ENCODE measurements at places on chromosomes 7 and 10.

GRCh38 chr10:127989481-127990012 is 82.6 kb downstream of the PTPRE start:
- no peak for DNase-seq

GRCh38 chr10:44242091-44242490 is 142.8 kb downstream of the CXCL12 start:
- no peak for DNase-seq

- DNase-seq: no peak
Observed at GRCh38 chr7:35463176-35463700, 209.3 kb upstream of the TBX20 start.

DNA sequence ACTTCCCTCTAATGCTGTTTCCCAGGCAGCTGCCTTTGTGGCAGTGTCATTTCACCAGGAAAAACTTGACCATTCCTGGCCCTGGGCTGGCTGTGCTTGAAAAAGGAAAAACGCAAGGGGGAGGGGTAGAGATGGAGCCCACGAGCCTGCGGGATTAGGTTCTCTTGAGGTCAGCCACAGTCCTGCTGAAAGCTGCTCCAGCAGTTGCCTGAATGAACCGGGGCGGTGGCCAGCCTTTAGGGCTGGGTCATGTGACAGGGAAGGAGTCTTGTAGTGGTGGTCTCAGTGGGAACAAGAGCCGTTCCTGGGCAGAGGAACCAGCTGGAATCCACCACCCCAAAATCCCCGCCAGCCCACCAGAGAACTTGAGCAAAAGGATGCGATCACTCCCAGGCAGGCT is 51.2 kb upstream of the LRRC4 start:
- DNase-seq: no peak

DNA sequence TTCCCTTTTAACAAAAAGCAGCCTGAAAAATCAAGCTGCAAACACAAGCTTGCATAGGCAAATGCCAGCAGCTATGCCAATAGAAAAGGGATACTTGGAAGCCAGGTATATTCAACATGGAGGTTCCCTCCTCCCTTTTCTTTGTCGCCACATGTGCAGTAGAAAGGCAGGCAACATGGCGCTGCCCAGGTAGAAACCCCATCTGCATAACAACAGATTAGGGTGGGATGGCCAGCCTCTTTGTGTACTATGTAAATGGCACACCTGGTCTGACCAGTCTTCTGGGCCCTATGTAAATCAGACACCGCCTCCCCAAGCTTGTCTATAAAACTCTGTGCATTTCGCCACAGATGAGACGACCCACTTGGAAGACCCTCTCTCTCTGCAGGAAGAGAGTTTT is 58.1 kb downstream of the CCDC3 start:
- DNase-seq: no peak

GRCh38 chr10:61836888-61837754 is 64.4 kb upstream of the ARID5B start:
- DNase-seq: no peak

DNA sequence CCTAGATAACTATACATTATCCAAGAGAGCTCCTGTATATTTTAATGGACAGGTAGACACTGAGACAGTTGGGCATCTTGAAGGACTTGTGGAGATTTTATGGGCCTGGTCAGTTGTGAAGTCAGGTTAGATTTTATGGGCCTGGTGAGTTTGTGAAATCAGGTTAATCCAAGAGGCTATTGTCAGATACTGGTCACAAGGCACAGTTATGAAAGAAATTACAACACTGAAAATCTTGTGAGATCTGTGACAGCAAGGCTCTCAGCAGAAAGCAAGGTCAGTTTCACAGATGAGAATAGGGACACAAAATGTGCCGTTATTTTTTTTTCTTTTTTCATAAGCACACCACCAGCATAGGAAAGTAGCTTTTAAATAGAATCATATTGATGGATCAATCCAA is 167.6 kb downstream of the VTI1A start:
- no peak for DNase-seq

- DNase-seq: no peak
Observed at GRCh38 chr10:30127120-30127541, 67.7 kb upstream of the JCAD start.

- DNase-seq: no peak
Observed at GRCh38 chr10:29757551-29758297, 123.0 kb upstream of the SVIL start.

DNA sequence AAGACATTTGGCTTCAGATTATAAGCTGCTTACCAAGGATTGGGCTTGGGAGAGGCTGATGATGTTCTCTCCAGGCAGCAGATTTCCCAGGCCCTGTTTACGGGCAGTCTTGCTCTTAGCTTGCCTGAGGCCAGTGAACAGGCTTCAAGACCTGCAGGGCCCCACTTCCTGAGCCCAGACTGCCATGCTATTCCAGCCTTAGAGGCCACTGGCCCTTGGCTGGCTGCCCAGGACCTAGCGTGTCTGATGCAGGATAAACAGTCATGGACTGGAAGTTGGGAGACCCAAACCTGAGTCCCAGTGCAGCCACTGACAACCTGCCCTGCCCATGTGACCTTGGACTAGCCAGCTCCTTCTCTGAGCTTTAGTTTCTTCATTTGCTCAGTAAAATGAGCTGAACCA is 2.9 kb downstream of the PRXL2A start:
- DNase-seq: no peak

DNA sequence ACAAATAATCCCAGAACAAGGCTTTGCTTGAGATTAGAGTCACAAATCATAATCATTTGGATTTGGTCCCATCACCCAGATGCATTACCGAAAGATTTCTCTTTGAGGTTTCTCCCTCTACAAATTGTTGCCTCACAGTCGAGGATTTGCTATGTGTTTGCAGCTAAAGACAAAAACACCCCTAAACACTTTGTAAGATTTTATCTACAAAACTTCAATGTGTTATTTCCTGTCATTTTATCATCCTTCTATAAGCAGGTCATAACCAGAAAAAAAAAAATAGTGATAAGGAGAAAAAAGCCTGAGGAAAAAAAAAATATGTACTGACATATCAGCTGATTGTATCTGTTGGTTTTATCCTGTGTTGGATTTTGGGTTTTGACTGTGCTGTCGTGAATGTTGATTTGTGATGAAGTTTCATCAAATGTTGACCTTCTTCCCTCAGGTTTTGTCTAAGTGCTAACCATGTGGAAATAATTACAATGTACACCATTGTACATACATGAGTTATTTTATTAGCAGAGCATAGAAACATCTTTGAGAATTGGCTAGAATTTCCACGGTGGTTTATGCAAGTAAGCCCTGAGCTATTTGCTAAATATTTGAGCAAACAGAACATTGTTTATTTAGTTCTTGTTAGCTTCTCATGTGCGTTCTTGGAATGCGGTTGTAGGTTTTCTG is 274.4 kb downstream of the NEBL start:
- DNase-seq: no peak

Measured in CMK (cell line).